ENCODE measurements at places on chromosomes 1 and 21. TPM values are rescaled to one million over a fixed set of nuclear protein-coding genes. Genes with fewer than 3 reads are reported as not detected.

RIPPLY3 gene
- not detected for polyA plus RNA-seq

NBPF20 gene
- 0.11 TPM for polyA plus RNA-seq

DNA sequence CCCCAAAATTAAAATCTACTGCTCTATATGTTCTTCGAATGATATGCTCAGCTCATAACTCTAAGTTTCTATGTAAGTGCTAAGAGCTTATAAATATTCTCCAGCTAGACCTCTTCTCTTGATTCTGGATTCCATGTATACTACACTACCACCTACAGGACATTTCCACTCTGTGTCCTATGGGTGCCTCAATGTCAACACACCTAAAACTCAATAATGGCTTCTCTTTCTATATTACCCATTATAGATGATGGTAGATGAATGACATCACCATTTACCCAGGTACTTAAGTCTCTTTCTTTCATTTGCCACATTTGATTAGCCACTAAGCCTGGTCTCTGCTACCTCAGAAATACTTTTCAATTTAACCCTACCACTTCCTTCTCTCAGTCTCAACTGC, 41.3 kb downstream of the TBX19 start:
- no peaks in the 10 kb centered on the region for H3K27me3 ChIP-seq
- DNase-seq, result no peak
- H3K36me3 ChIP-seq, result no peaks in the 10 kb centered on the region
- peaks cover 8% of the 10 kb centered on the region for H3K4me1 ChIP-seq
- no peak overlapping the region for H3K27ac ChIP-seq

DNA sequence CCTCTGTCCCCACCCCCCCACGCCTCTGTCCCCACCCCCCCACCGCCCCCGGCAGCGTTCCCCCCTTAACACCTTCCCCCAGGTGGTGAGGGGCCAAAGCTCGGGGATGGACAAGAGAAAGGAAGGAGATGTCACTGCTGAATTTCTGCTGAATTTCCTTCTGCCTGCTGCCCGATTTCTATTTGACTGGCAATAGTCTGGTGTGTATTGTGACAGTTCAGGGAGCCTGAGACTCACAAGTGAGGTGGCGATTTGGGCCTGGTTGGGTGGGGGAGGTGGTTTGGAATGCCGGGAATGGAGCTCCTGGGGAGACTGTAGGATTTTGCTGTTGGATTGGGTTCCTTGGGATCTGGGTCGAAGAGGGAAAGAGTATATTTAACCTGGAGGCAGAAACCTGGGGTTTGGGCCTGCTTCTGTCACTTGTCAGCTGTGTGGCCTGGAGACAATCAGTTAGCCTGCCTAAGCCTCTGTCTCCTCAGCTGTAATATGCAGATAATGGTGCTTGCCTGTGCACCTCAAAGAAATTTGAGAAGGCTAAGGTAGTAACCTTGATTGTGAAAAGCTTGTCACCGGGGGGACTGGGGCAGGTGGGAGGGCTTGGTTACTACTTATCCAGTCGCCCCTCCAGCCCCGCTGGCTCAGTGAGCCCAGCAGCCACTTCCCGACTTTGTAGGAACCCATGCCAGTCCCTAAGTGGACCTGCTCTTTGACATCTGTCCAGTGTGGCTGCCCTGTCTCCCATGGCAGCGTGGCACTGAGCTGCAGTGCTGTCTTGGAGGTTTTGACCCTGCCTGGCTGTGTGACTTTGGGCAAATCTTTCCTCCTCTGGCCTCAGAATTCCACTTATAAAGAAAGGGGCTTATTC, 7.7 kb upstream of the LMNA start:
- peak overlapping the region; percentile 71 for H3K4me3 ChIP-seq
- peaks cover 57% of the 10 kb centered on the region for H3K4me1 ChIP-seq
- no peak for DNase-seq
- peak overlapping the region; percentile 98 for H3K27ac ChIP-seq
- no peaks in the 10 kb centered on the region for H3K36me3 ChIP-seq

C4BPA gene
- polyA plus RNA-seq, result not detected

ZNF648 gene
- polyA plus RNA-seq, result not detected
